ENCODE measurements at places on chromosomes 2 and 18. TPM values are rescaled to one million over a fixed set of nuclear protein-coding genes. Genes with fewer than 3 reads are reported as not detected.

Gene RUFY4
- polyA plus RNA-seq: not detected

Gene RBM44
- polyA plus RNA-seq: 0.02 TPM

Gene TRAK2
- 8.6 TPM for polyA plus RNA-seq

Gene STPG4
- polyA plus RNA-seq: not detected

Gene NEURL3
- not detected for polyA plus RNA-seq

DNA sequence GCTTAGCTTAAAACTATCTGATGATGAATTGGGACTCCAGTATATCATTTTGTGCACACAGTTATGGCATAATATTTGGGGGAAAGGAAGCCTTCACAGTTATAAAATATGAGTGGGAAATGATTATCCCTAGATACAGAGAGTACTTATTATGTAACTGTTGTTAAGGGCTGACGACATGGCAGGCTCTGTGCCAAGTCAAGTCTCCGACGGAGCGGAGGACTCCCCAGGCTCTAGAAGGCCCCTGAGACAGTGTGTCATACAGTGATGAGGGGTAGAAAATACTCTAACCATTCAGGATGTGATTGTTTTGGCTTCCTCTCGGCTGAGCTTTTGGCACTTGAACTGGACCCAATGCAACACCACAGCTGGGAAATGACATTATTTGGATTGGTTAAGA is 211.8 kb downstream of the SLC8A1 start:
- peak; percentile 76 for DNase-seq

GRCh38 chr18:30177056-30177455 is 865.5 kb downstream of the DSC3 start:
- DNase-seq: peak; percentile 14

GRCh38 chr2:76288598-76288997 is 577.9 kb upstream of the GCFC2 start:
- DNase-seq: no peak

DNA sequence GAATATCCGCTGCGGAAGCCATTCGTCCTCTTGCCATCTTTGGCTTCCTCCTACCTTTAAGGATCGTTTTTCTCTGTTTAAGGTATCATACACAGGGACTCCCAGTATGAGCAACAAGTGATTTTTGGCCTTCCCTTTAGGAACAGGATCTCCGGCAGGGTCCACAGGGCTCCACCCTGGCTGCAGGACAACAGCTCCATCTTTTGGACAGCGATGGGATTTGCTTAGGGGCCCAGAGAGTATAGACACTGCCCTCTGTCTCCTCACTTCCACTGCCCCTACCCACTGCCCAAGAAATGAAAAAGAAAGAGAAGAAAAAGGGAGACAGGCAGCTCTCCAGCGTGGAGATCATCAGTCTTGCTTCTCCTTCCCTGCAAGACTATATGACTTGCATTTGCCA is 224.5 kb downstream of the UXS1 start:
- DNase-seq: peak; percentile 20

GRCh38 chr2:178882666-178883440 is 75.6 kb upstream of the TTN start:
- DNase-seq: peak; percentile 61

DNA sequence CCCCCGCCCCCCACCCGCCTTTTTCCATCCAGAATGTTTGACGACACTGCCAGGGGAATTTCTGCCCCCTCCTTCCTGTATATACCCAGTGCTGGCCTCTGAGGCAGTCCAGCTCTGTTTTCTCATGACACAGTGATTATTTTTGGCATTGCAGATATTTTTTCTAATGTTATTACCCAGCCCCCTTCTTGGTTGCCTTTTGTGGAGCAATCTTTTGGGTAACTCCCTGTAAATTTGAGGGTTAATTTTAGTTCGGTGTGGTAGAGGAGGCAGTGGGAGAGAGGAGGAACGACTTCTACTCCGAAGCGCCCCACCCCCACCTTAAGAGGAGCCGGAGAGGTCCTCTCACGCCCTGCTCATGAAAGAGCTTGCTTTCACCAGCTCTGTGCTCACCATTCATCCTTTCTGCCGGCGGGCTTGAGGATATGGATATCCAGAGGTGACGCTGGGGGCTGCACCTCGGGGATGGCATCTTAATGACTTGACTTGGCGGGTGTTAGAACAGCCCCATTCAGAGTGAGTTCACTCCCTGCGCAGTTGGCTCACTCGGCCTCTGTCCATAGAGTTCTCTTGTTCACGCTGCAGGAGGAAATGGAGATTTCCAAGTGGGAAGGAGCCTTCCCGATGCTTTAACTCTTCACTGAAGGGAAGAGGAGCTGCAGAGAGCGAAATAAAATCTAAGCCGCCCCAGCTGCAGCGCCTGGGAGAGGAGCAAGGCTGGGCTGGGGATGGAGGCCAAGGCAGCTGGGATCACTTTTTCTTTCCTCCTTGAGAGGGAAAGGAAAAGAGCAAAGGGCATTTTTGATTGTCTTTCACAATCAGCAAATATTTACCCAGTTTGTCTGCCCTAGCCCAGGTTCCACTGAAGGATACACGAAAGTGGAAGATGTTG is 38.4 kb downstream of the EPAS1 start:
- peak; percentile 35 for DNase-seq

GRCh38 chr2:226123300-226123699 is 676.3 kb downstream of the IRS1 start:
- DNase-seq: peak; percentile 23

DNA sequence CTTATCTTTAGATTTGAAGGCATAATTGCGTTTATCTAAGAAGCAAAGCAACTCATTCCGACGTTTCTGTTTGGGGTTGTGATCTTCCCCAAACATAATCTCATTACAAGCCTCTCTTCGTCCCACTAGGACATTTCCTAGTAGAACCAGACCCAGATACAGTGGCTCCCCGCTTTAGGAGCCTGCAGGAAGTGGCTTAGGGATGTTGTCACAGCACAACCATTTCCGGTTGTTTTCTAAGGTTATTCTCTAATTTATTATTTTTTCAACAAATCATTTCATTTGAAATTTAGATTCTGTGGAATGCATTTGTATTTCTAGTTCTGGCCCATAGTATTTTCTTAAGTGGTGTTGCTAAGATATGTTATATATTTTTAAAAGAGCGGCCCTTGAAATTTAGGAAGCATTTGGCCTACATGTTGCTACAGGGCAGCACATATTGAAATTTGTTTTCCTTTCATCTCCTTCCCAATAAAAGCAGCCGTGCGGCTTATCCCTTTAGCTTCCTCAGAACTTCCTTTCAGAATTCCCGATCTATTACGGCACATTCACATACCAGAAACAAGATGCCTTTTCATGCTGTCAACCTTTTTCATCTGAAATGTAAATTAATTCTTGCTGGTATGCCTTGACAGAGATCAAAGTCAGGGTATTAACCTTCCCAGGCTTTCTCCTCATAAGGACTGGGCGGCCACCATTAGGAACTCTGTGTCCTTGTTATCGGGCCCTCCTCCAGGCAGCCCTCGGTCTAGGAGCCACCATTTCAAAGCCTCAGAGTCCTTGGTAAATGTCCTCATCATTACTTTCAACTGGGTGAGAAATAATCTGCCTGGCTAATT is 210.9 kb upstream of the SP5 start:
- no peak for DNase-seq

GRCh38 chr18:53819174-53819573 is 405.3 kb downstream of the MBD2 start:
- DNase-seq: no peak

Measured in mammary epithelial cell (primary cell).